ENCODE measurements at places on chromosomes 6 and 20.

- peak; percentile 4 for DNase-seq
These were observed 43.7 kb upstream of the GABRR1 start for GRCh38 chr6:89260832-89261231.

DNA sequence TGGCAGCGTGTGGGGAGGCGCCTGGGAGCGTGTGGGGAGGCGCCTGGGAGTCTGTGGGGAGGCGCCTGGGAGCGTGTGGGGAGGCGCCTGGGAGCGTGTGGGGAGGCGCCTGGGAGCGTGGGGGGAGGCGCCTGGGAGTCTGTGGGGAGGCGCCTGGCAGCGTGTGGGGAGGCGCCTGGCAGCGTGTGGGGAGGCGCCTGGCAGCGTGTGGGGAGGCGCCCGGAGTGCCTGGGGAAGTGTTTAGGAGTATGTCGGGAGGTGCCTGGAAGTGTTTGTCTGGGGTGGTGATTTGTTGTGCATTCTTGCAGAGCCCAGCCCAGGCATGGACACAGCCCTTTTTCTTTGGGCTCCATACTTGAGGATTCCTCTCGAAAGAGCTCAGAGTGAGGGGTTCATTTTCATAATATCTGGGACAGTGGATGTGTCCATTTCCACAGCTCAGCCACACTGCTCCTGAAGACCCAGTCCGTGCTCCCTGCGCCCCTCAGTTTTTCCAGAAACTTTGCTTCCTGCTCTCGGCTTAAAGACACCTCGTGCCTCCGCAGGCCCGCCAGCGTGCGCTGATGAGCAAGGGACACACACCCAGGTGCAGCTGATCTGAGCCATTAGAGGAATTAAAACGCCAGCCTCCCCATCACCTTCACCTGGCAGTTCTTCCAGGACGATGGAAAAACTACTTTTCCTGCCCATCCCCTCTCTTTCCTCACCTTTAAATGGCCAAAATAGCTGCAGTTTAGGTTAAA, 172.2 kb upstream of the THBS2 start:
- DNase-seq: no peak

GRCh38 chr6:6332811-6333244, 12.4 kb upstream of the F13A1 start:
- DNase-seq: peak; percentile 78

DNA sequence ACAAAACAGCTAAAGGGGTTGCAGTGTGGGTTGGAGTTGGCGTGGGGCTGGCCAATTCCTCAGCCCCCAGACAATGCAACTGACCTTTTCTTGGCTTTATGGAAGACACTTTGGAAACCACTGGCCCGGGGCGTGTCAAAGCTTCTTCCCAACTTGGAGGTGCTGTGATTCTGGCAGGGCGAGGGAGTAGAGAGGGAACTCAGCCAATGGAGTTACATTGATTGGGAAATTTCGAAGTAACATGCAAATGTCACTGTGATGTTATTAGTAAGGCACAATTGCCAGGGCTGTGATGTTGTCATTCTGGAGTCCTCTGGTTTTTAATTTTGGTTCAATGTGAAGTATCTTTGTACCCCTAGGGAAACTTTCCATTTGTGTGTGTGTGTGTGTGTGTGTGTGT, 41.5 kb upstream of the EPB41L1 start:
- no peak for DNase-seq

DNA sequence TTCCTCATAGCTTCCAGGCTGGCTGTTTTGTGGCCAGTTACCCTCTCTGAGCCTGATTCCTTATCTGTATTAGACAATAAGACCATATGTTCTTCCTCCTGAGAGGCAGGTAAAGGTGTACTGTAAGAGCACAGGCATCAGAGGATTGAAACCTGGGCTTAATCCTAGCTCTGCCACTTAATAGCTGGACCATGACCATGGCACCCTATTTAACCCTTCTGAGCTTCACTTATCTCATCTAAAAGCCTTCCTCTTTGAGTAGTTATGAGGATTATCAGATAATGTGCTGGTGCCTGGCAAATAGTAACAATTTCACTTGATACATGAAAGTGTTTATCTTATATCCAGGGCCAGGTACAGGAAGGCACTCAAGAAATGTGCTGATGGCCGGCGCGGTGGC, 34.9 kb downstream of the BCL2L1 start:
- DNase-seq: no peak

- DNase-seq: no peak
These were observed 48.8 kb downstream of the PRR18 start for GRCh38 chr6:166259296-166259977.
